ENCODE measurements at places on chromosomes 7 and 10.

DNA sequence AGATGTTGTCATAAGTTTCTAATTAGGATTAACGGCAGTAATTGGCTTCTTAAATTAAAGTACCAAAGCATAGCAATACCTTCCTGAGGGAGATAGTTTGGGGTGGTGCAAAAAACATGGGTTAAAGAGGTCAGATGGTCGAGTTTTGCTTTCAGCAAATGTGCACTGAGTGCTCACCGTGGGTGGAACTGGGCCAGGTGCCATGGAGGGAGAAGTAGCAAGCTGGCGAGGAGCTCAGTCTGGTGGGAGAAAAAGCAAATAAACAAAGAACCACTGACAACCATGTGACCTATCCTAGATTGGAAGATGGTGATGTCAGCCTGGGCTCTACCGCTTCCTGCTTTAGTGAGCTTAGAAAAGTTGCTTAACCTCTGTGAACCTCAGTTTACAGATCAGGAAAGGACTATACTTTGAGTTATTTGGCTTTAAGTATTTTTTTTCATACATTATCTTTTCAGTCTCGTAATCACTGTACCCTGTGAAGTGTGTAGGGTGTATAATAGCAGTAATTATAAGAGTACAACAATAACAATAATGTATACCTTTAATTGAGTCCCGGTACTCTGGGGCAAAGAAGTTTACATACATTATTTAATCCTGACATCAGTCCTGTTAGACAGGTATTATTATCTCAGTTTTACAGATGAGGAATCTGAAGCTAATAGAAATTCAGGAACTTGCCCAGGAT is 69.0 kb upstream of the PDCD4 start:
- peak; percentile 52 for DNase-seq

DNA sequence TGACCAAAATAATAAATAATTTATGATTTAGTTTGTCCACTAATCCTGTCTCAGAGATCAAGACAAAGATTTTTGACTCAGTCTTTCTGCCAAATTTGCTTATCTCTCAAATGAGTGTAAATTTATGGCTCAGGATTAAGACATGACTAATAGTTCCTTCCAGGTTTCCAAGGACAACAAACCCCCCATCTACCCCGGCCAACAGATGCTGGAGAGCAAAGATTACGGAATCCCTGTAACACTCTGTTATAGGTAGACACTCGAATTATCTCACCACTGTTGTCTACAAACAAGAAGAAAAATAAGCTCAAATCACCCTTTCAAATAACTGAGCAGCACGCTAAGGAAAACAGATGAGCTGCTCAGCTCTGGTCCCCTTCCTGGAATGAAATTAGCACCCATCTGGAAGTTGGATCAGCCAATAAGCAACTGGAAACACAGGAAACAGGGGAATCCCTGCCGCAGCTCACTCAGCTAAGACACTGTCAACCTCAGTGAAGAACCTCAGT is 56.8 kb upstream of the SVIL start:
- DNase-seq = no peak

- no peak for DNase-seq
Measured at GRCh38 chr7:158393926-158394625, 193.5 kb downstream of the PTPRN2 start.

GRCh38 chr10:89159316-89159715 is 47.8 kb downstream of the CH25H start:
- DNase-seq = no peak

DNA sequence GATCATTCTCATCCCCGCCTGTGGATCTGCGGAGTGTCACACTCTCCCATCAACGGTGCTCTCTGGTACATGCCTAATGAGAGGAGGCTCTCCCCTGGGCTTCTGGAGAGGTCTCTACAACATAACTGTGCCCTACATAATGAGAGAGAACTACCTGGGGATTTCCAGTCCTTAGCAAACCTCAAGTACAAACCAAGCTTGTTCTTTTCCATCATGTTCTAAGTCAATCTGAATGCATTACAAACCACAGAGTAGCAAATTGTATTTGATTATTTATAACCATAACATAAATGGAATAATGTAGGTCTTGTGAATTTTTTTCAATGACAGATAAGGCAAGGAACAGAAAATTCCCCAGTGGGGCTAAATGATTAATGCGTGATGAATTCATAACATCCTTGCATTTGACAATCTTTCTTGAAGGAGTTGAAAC is 412.4 kb upstream of the NRP1 start:
- DNase-seq = no peak

DNA sequence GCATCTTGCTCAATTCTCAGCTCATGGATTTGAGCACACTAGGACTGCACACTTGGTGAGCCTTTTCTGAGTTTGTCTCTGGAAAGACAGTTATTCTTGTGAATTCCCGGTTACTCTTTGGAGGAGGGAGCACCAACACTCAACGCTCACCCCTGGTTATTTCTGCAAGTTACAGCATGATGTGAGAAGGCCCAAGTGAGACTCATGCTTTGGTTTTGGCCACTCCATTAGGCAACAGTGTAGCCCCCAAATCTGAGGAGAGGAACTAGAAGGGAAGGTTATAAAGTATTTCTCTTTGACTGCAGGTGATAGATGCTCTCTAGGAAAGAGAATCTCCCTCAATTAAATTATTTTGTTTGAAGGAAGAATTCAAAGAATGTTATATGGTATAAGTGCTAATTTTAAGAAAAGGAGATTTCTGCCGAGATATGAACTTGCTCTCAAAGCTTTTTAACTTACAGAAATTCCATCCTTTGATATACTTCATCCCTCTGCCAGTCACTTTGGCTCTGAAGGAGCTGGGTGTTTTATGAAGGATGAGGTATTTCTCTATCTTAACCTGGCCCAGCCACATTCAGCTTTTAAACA is 183.4 kb downstream of the WNT2 start:
- no peak for DNase-seq

DNA sequence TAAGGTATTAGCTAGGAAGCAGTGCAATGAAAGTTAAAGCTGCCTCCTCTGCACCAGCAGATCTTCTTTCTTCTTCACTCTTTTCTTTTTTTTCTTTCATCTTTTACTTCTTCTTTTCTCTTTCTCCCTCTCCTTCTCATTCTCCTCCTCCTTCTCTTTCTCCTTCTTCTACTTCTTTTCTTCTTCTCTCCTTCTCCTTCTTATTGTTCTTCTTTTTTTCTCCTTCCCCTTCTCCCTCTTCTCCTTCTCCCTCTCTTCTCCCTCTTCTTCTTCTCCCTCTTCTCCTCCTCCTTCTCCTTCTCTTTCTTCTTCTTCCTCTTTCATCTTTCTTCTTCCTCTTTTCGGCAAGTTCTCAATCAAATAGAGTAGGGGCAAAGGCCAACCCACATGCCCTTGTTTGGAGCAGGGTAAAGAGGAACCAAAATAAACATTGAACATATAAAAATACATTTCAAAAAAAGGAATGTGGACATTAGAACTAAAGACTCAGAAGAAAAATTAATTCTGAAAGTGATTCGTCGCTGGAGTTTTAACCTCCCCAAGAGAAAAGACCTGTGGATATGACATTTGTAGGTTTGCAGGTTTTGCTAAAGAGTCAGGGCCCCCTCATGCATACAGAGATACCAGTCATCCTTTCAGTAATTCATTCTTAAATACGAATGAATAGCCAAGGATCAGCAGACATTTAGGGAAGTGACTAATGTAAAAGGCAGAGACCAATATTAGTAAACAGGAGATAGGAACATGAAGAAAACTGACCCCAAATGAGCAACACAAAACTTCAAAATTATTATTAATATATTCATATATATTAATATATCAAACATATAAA is 93.0 kb upstream of the RSU1 start:
- DNase-seq = no peak

DNA sequence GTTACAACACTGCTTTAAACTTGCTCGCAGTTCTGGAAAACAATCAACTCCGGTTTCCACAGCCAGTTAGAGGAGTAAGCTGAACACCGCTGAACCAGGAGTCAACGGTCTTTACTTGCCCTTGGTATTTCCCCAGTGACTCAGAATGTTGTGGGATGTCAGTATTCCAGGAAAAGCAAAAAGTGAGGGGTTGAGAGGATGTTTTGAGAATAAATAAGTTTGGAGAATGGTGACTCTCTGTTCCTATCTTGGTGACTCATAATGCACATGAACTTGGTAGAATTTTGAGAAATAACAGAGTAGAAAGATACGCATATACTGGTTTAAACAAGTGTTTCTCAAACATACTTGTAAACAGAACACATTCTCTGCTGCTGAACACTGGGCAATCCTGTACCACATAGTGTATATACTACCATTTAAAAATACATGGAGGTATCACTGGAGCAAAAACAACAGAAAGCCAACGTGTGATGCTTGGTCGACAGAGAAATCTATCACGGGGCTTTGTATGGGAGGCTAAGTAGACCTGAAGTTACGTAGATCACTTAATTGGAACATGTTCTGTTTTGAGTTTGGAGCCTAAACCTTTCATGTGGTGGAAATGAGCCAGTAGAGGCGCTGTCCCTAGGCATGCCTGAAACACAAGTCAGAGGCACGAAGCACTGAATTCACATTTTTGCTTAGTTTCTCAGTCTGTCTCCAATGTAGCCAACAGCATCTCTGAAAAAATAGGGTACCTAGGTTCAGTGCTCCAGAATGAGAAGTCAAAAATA is 534.3 kb downstream of the PARD3 start:
- DNase-seq = no peak

DNA sequence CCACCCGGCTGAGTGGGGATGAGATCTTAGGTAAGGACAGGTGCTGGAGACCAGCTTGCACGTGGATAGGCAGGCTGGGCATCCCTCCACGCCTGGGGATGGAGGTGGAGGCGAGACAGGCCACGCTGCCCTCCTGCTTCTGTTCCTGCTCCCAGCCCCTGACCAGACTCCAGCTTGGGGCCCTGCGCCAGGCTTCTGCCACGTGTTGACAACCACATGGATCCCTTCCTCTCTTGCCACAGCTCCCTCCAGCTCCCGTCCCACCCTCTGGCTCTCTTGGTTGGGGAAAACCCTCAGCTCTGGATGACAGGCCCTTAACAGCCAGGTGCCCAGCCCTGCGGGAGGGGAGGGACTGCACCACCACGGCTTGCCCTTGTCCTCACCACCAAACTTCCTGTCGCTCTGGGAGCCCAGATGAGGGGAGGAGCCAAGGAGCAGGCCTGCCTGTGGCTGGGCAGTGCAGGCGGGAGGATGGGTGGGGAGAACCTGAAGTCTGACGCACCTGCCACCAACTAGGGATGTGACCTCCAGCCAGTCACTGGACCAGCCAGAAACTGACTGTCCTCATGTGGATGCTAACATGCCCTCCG is 36.0 kb downstream of the KCNH2 start:
- peak; percentile 65 for DNase-seq

All from CD4-positive, alpha-beta T cell treated with Interleukin-10 for 1 hour (primary cell).